T-helper 17 cell (primary cell): ENCODE measurements at places on chromosomes 16 and 17. TPM values are rescaled to one million over a fixed set of nuclear protein-coding genes. Genes with fewer than 3 reads are reported as not detected.

The ELMO3 gene
- 2.4 TPM for total RNA-seq

The LUC7L gene
- 142 TPM for total RNA-seq

The TLCD2 gene
- total RNA-seq = 0.26 TPM

The PIGL gene
- total RNA-seq = 69.0 TPM

The KRTAP4-1 gene
- not detected for total RNA-seq

The BIRC5 gene
- total RNA-seq = 0.40 TPM

The DDX52 gene
- total RNA-seq = 23.2 TPM

The MEOX1 gene
- total RNA-seq = 6.0 TPM

The ABCC6 gene
- total RNA-seq = not detected

The NPIPA2 gene
- total RNA-seq = 4.1 TPM

The SCIMP gene
- 0.76 TPM for total RNA-seq

The RCVRN gene
- total RNA-seq = not detected

The NETO2 gene
- 5.8 TPM for total RNA-seq

DNA sequence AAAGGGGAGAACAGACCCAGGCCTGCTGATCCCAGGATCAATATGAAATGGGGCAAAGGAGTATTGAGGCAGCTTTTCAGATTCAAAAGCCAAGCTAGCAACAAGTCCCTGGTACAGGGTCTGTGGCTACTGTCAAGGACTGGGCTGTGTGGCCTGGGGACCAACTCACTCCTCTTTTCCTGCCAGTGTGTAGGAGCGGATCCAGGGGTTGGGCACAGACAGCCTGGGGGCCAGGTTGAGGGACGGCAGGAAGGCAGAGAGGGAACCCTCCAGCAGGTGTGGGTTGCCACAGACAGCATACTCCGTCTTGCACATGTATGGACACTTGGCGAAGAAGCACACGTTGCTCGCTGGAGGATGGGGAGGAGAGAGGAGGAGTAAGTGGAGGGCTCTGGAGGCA, 29.6 kb downstream of the PRKAR1A start:
- H3K4me3 ChIP-seq = peak overlapping the region; percentile 2
- no peak for DNase-seq
- peaks cover 2% of the 10 kb centered on the region for H3K4me1 ChIP-seq
- H3K27me3 ChIP-seq = no peaks in the 10 kb centered on the region
- no peak overlapping the region for H3K27ac ChIP-seq
- H3K36me3 ChIP-seq = no peaks in the 10 kb centered on the region

DNA sequence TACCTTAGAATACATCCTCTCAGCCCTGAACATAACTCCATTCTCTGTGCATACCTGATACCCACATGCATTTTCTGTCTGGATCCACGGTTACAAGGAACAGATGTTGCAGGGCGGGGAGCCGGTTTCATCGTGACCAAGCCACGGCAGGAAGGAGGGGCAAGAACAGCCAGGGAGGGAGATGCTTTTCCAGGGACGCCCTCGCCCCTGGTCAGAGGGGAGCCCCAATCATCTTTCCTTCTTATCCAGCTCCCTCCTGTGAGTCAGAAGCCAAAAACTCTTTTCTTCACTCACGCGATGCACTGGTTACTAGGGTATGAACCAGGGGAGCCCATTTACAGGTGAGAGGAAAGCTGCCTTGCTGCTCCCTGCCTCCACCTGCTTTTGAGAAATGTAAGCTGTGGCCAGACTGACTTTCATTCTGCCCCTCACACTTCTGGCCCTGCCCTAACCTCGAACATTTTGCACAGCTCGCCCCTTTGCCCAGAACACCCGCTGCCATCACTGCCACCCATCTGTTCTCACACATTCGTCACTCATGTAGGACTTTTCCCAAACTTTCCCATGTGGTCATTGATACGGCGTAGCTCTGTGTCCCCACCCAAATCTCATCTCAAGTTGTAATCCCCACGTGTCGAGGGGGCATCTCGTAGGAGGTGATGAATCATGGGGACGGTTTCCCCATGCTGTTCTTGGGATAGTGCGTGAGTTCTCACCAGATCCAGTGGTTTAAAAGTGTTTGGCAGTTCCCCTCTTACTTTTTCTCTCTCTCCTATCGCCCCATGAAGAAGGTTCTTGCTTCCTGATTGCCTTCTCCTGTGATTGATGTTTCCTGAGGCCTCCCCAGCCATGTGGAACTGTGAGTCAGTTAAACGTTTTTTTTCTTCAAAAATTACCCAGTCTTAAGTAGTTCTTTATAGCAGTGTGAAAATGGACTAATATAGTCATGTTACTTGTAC, 20.5 kb downstream of the FOXL1 start:
- no peaks in the 10 kb centered on the region for H3K4me1 ChIP-seq
- no peak overlapping the region for H3K4me3 ChIP-seq
- H3K36me3 ChIP-seq = peaks cover 2% of the 10 kb centered on the region
- H3K27ac ChIP-seq = no peak overlapping the region
- H3K27me3 ChIP-seq = peaks cover 59% of the 10 kb centered on the region

GRCh38 chr16:85854935-85855334, 44.0 kb upstream of the IRF8 start:
- H3K36me3 ChIP-seq = peaks cover 4% of the 10 kb centered on the region
- DNase-seq = no peak
- no peaks in the 10 kb centered on the region for H3K4me1 ChIP-seq
- peaks cover 52% of the 10 kb centered on the region for H3K27me3 ChIP-seq
- H3K27ac ChIP-seq = no peak overlapping the region

GRCh38 chr17:80277751-80278671, 17.4 kb downstream of the RNF213 start:
- H3K36me3 ChIP-seq = peaks cover 2% of the 10 kb centered on the region
- peak overlapping the region; percentile 61 for H3K27ac ChIP-seq
- no peaks in the 10 kb centered on the region for H3K27me3 ChIP-seq
- no peak for DNase-seq

DNA sequence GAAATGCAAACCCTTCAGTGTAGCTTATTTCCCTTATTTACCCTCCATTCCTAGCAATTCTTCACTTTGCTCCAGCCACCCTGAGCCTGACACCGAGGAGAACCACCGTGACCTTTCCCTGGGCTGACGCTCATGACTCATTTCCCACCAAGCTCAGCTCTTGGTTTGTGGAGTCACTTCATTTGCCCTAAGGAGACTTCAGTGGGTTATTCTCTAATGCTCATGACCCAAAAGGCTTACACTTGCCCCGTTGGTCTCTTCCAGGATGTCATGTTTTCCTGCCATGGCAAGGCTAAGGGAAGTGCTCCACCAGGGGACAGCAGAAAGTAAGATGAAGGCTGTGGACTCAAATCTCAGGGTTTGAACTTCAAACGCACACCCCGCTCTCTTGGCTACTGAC, 161.0 kb downstream of the CBLN1 start:
- H3K27me3 ChIP-seq = no peaks in the 10 kb centered on the region
- no peak overlapping the region for H3K27ac ChIP-seq
- H3K4me1 ChIP-seq = no peaks in the 10 kb centered on the region
- H3K36me3 ChIP-seq = no peaks in the 10 kb centered on the region
- H3K4me3 ChIP-seq = no peak overlapping the region

DNA sequence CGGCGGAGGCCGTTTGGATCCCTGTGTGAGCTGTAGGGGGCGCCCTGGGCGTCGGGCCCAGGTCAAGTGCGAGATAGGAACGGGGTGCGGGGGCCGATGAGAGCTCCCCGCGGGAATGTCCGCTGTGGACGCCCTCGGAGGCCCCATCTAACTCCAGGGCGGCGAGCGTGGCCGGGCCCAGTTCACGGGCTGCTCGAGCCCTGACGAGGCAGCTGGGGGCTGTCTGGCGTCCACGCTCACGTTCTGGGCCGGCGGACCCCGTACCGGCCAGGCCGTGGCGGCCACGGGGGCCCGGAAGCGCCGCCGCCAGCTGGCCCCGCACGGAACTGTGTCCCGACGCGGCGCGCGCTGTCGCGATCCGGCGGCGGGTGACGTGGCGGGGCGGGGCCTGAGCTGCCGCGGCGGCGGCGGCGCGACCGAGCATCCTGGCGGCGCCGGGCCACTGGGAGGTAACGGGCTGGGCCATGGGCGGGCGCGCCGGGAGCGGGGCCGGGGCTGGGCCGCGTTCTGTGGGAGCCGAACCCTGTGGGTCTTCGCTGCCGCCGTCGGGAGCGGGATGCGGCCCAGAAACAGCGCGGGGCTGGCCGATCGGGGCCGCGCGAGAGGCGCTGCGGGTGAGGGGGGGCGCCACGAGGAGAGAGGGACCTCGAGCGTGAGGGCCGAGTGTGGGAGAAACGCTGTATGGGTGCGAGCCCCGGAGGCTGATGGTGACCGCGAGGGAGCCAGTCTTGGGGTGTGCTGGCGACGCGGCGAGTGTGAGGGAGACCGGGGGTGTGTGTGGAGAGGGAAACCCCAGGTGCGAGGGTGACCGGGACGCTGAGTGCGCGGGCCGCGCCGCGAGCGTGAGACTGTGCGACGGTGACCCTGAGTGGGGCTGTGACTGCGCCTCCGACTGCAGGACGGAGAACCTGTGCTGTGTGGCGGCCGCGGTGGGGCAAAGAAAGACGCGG, at the start of gene SLC7A6:
SLC7A6 (plus strand) TSS at position 399 of the 950 bp plus-strand sequence. CDS start 10,201 bp downstream, outside the sequence.
- H3K27ac ChIP-seq = peak within 1 kb of the TSS; percentile 95
- H3K27me3 ChIP-seq = no peaks in the 10 kb centered on the region
- H3K36me3 ChIP-seq = peaks cover 3% of the 10 kb centered on the region
- peak; percentile 87 for DNase-seq
- H3K4me3 ChIP-seq = peak within 1 kb of the TSS; percentile 97
- H3K4me1 ChIP-seq = peaks cover 54% of the 10 kb centered on the region

DNA sequence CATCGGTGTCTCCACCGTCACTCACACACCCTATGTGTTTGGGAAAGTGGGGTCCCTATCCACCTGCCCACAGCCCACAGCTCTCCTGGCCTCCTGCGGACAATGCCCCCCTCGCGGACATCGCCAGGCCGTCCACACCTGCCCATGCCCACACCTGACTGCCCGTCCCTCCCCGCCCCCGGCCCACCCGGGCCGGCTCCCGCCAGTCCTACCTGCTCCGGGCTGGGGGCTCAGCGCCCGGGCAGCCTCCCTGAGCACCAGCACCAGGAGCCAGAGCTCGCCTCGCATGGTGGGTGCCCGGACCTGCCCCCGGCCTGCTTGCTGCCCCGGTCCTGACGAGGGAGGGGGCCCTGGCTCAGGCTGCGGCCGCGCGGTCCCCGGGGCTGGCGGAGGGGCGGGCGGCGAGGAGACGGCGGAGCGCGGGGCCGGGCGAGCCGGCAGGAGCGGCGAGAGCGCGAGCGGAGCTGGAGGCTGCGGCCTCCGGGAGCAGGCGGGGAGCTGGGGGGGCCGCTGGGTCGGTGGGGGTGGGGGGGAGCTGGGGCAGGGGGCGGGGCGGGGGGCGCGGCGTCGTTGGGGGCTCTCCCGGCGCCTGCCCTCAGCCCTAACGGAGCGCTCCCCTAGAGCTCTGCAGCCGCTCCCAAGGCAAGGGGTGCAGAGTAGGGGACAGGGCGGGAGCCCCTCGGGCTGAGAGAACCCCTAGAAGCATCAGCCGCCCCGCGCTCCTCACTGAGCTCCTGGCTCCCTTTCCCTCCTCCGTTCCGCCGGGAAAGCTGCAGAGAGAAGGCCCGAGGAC, at the start of gene PLXDC1:
PLXDC1 (minus strand) TSS at position 488 of the 793 bp plus-strand sequence; CDS start at position 288, 200 bp downstream.
- H3K27me3 ChIP-seq = peaks cover 31% of the 10 kb centered on the region
- DNase-seq = peak; percentile 18
- H3K4me1 ChIP-seq = peaks cover 48% of the 10 kb centered on the region
- peaks cover 4% of the 10 kb centered on the region for H3K36me3 ChIP-seq

GRCh38 chr16:5381481-5381880, 283.9 kb upstream of the EEF2KMT start:
- H3K36me3 ChIP-seq = no peaks in the 10 kb centered on the region
- H3K27me3 ChIP-seq = no peaks in the 10 kb centered on the region
- no peaks in the 10 kb centered on the region for H3K4me1 ChIP-seq

GRCh38 chr17:16398270-16399267, 16.8 kb upstream of the TRPV2 start:
- H3K4me3 ChIP-seq = no peak overlapping the region
- peak overlapping the region; percentile 82 for H3K27ac ChIP-seq
- H3K27me3 ChIP-seq = no peaks in the 10 kb centered on the region
- no peaks in the 10 kb centered on the region for H3K36me3 ChIP-seq

DNA sequence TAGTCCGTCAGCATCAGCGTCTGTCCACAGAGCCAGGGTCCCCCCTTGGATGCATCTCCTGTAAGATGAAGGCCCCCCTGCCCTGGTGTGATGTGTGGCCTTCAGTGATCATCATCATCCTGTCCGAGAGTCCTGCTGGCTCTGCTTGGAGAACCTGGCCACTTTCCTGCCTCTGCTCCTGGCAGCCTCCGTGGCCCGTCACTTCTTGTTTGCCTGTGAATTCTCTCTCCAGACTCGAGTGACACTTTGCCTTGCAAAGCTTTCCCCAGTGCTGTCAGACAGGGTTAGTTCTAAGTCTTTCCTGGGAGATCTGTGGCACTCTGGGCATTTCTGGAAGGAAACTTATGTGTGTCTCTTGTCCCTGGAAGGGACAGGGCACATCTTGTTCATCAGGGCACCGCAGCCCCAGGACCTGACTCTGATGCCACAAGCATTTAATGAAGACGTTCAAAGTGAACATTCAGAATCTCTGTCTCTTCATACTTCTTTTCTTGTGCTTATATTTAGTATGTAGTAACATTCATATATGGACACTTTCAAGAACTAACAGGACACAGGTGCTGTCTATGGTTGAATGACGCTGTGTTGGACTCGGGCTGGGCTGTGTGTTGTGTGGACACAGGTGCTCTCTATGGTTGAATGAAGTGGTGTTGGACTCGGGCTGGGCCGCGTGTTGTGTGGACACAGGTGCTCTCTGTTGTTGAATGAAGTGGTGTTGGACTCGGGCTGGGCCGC, 68.5 kb downstream of the RPTOR start:
- peaks cover 33% of the 10 kb centered on the region for H3K4me1 ChIP-seq
- no peak overlapping the region for H3K4me3 ChIP-seq
- no peaks in the 10 kb centered on the region for H3K36me3 ChIP-seq
- no peaks in the 10 kb centered on the region for H3K27me3 ChIP-seq
- DNase-seq = no peak

DNA sequence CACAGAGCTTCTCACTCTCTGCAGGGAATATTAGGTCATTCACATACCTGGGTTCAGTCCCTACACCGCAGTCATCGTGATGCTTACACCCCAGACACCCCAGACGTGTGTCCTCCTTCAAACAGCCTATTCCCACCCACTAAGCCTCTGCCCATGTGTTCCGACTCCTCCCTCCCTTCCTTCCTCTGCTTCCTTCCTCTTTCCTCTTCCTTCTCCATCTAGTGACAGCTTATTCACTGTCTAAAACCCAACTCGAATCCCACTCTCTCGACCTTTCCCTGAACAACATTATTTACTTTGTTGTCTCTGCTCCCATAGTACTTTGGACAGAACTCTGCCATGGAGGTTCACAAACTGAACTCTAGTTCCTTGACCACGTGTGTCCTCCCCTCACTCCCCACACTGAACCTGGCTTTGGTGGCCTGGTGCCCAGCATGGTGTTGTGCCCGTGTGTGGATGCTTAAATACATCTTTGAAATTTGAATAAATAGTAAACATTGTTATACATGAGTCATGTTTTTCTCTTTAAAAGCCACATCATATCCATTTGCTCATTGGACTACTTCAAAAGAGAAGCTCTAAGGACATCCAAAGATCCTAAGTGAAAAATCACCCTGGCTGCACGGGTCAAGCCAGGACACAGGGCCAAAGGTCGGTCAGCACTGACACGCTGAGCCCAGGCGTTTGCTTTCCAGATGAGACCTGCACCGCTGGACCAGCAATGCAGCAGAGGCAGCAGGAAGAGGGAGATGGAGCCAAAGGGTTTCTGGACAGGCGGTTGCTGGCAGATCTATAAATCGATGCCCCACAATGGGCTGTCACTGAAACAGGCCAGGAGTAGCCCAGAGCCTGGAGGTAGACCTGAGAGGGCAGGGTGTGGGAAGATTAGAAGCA, 14.1 kb upstream of the G6PC1 start:
- peak overlapping the region; percentile 19 for H3K27ac ChIP-seq
- H3K4me1 ChIP-seq = peaks cover 7% of the 10 kb centered on the region
- no peak for DNase-seq
- H3K27me3 ChIP-seq = peaks cover 22% of the 10 kb centered on the region
- H3K4me3 ChIP-seq = no peak overlapping the region

- H3K4me1 ChIP-seq = peaks cover 12% of the 10 kb centered on the region
- H3K27me3 ChIP-seq = no peaks in the 10 kb centered on the region
- peak within 1 kb of the TSS; percentile 95 for H3K4me3 ChIP-seq
- peak within 1 kb of the TSS; percentile 95 for H3K27ac ChIP-seq
These were observed at the start of the genes NPLOC4 and TSPAN10 for GRCh38 chr17:81636505-81637288. Gene NPLOC4 (minus strand): TSS chr17:81637112. CDS start chr17:81636930, 182 bp downstream. Gene TSPAN10 (plus strand): TSS chr17:81637196. CDS start chr17:81642413, 5,217 bp downstream.
